ENCODE measurements at places on chromosomes 7 and 10.

- no peak for DNase-seq
These were observed 2.8 kb downstream of the GIMAP5 start for GRCh38 chr7:150740053-150740452.

- DNase-seq: no peak
These were observed 62.5 kb upstream of the CAPZA2 start for GRCh38 chr7:116799916-116800315.

DNA sequence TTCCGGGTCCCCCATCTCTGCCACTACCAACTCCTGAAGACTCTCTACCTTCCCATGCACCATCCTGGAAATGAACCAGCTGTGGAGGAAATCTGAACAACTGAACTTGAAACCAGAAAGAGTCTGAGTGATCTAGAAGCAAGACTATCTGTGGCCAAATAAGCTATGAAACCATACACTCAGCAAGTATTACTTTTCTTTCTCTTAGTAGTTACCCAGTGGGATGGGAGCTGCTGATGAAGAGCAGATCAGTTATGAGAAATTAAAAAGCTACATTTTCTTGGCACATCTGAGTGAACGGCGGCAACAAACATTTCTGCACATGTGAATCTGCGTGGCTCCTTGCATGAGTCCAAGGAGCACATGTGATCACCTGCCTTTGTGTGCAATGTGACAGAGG is 31.6 kb upstream of the AGK start:
- no peak for DNase-seq

DNA sequence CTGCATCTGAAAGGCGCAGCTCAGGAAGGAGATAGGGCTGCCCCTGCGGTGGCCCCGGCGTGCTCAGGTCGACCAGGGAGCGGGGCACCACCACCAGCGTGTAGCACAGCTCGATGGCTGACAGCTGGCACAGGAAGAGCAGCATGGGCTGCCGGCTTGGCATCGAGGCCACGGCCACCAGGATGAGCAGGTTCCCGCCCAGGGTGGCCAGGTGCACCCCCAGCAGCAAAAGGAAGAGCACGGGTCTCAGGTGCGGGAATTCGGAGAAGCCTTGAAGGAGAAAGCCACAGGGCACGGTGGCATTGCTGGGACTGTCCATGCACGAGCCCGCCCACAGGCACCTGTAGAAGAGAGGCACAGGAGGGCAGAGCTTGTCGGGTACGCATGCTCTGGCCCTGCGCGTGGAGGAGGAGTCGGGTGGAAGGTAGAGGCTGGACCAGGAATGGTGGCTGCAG is 33.9 kb downstream of the TAS2R41 start:
- no peak for DNase-seq

DNA sequence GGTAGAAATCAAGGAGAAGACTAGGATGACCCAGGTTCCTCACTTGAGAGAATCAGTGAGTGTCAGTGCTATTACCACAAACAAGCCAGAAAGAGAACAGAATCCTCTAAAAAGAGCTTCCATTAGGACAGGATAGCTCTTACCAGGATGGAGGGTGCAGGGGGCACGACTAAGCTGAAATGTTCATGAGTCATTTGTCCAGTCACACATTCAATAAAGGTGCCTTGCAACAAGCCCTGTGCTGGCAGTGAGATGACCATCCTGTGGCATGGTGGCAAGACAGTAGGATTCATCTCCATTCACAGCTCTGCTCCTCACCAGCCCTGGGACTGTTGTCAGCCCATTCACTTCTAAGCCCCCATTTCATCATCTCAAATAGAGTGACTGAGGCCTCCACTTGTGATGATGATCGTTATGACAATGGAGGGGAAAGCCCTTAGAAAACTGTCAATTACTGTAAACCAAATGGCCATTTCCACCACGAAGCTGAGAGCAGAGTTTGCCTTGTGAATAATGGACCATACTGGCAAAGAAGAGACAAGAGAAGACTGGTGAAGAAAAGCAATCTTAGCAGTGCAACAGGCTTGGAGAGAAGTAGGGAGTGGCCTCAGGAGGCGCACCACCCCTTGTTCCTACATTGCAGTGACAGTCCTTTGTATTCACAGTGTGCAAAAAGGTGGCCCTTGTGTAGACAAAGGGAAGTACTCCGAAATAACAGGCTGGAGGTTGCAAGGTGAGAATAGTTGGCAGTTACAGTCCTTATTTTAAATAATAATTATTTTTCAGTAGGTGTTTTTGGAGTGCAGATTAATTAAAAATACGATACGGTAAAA is 9.0 kb upstream of the WIPF3 start:
- no peak for DNase-seq

- no peak for DNase-seq
These were observed 64.2 kb upstream of the PITRM1 start for GRCh38 chr10:3236644-3237404.

DNA sequence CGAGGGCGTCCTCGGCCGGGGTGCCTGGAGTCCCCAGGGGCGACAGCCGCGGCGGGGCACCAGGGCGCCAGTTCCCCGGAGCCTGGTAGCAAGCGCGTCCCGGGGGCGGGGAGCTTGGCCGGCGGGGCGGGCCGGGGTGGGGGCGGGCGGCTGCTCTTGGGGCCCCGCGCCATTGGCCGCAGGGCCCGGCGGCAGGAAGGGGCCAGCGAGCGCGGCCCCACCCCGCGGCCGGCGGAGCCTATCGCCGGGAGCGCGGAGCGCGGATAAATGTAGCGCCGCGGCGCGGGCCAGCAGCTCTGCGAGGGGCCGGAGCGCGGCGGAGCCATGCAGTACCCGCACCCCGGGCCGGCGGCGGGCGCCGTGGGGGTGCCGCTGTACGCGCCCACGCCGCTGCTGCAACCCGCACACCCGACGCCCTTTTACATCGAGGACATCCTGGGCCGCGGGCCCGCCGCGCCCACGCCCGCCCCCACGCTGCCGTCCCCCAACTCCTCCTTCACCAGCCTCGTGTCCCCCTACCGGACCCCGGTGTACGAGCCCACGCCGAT is at the start of gene HHEX:
Gene HHEX, plus strand, starts transcription at position 293 of the 548 bp plus-strand sequence. Its CDS starts 32 bp downstream, at position 325.
- DNase-seq: no peak

DNA sequence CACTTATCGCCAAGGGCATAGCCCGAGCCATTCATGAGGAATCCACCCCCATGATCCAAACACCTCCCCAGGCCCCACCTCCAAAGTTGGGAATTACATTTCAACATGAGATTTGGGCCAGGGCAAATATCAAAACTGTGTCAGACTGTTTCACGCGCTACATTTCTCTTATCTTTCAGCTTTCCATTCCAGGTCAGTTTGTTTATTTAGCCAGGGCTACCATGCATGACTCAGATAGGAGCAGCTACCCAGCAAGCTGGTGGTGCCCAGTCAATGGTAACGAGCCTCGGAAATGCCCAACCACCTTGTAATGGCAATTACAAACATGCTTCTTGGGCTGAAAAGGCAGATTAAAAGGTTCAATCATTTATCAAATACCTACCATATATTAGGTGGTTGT is 43.6 kb upstream of the BAMBI start:
- DNase-seq: no peak

DNA sequence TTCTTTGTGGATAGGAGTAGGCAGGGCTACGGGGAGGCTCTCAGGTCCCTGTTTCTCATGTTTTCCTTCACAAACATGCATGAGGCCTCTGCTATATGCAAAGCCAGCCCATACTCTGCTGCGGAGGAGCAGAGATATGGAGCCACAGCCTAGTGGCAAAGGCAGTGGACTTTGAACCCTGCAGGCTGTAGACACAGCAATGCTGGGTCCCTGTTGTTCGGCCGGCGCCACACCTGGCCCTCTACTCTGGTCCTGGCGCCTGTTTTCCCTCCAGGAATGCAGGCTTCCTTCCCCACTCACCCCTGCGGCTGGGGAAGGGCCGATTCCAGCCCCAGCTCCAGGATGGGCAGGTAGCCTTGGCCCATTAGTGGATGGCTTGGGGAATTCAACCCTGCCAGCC is 11.5 kb downstream of the CLRN3 start:
- no peak for DNase-seq

DNA sequence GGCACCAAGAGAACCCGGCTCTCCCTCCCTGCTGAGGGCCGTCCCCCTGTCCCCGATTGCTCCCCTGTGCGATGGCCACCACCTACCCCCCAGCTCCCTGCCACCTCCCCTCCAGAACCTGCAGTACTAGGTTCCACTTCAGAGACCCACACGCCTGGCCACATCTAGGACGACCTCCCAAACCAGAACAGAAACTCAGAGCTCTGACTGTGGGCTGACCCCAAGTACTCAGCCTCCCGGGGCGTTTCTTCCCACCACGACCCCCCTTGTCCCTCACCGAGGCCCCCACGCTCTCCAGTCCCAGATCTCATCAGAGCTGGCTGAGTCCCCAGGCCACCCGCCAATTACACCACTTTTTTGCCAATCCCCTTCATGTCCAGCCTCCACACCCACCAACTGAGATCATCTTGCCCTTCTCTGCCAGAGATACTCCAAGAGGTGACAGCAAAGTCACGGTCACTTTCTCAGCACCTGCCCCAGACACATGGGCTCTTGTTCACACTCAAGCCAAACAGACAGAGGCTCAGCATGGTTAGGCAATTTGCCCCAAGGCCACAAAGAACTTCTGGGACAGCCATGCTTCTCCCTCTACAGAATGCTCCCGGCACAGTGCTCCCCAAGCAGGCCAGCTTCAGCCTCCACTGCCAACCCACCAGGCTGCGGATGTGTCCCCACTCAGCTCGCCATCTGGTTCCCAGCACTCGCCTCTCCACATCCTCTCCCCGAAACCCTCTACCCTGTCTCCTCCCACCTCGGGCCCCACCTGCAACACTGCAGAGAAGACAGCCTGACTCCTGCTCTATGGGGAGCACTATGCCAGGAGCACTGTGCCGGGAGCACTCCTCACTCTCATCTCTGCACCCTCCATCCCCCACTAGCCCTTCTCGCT is 4.7 kb downstream of the TMEM120A start:
- DNase-seq: no peak

- DNase-seq: no peak
These were observed 472.7 kb upstream of the GALNT17 start for GRCh38 chr7:70659263-70659662.

- no peak for DNase-seq
These were observed 215.7 kb upstream of the INHBA start for GRCh38 chr7:41918597-41918996.

DNA sequence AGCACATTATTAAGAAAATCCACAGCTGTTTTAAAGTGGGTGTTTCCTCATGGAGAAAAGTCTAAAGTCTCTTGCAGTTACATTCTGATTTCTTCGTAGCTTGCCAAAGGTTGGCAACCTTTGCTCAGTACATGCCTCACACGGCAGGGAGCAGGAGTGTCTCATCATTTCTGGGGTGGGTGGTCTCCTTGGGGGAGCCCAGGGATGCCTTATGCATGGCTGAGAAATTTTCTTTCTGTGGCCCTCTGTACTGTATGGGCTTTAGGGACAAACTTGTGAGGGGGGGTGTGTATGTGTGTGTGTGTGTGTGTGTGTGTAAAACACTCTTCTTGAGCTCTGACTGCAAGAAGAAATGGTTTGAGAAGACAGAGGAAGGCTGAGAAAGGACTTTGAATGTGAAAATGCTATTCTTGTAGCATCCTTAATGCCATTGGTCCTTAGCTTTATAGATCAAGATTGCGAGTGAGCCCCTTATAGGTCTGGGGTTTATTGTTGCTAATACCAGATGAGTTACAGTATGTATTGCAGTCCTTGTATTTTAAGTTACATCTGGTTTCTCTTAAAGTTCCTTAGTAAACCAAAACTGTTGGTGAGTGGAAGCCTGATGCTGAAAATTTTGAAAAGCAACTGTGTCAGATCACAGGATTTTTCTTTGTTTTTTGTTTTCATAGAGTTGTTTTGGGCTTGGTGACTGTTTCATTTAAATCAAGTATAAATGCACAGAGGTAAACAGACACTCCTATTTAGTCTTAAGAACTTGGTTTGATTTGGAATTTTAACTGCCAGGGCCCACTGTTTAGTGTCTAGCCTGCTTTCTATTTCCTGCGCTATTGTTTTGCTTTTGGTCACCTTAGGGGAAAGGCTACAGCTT is 242.0 kb downstream of the BICC1 start:
- DNase-seq: no peak

DNA sequence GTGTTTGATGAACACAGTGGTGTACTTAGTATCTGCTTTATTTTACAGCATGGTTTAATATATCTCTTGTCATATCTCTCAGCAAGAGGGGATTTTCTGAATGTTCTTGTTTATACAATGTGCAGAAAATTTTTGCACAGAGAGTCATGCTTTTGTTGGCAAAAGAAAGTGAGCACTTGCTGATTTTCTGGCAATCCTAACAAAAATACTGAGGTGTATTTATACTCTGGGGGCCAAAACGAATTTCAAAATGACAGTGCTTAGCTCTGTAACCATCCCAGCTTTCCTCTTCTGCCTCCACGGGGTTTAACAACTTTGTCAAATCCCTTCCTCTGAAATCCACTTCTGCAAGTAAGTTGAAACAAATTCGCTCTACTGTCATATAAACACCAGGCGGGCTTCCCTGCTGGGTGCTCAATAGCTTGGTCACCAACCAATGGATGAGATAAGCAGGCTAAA is 169.2 kb downstream of the NOC3L start:
- DNase-seq: no peak

DNA sequence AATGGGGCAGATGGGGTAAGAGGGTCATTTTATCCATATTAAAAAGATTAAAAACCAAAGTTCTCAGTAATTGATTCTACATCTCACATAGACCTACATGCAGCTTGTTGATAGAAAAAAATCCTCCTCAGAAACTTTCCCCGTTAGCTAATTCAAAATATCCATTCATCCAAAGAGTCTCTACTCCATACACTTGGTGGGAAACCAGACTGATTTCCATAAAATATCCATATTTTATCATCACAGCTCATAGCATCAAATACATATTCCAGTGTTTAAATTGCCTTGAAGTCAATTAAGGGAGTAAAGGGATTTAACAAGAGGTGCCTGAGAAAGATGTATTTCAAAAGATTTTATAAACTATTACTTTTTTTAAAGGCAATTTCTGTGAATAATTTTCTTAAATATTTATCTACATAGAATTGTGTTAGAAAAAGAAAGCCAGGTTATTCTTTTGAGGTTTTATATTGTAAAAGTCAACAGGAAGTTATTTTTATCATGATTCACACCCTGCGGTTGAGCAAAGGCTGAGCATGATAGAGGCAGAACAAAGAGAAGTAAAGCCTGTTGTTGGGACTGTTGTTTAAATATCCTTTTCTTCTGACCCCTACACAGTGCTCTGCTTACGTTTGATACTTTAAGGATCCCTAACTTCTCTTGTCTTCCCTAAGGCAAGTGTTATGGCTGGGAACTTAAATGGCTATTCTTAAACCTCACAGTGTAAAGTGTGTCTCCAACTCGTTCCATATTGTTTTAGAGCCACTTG is 266.7 kb downstream of the PRKG1 start:
- no peak for DNase-seq

GRCh38 chr10:14971867-14972448 is 12.8 kb downstream of the MEIG1 start:
- no peak for DNase-seq

GRCh38 chr10:130105724-130106123 is 4.9 kb downstream of the C10orf143 start:
- DNase-seq: no peak

- DNase-seq: no peak
These were observed 222.0 kb downstream of the TWIST1 start for GRCh38 chr7:18895456-18895855.

DNA sequence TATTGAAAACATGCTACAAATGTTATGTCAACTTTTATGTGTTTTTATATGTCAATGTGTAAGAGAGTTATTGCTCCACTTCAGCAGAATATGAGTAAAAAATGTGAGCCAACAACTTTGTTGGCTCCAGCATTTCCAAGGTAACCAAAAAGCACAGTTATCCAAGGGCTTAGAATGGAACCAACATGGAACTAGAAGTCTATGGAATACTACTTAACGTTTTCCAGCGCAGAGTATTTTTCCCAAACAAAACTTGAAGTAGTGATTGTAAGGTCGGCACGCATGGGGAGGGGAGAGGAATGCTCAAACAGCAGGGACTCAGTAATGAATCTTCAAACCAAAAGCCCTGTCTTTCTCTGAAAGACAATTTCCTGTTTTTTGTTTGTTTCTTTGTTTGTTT is 45.0 kb upstream of the TSPAN13 start:
- no peak for DNase-seq
